ENCODE measurements at places on chromosomes 3 and 15. TPM values are rescaled to one million over a fixed set of nuclear protein-coding genes. Genes with fewer than 3 reads are reported as not detected.

Gene CD276
- total RNA-seq = not detected

Gene RAB5A
- 39.2 TPM for total RNA-seq

Gene CERS3
- total RNA-seq = not detected

DNA sequence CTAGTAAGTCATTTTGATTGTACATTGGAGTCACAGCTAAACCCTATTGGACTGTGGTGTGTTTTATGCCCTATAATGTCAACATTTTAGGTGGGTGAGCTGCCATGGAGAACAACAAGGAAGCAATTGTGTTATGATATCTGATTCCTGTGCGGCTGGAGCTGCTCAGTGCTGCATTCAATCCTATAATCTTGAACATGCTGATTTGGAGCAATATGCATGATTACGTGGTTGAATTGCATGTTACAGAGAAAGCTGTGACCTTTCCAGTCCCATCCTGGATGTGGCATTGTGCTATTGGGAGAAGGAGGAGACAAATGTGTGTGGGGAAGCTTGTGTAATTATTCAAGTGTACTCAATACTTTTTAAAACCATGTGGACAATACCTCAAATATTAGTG, 20.1 kb upstream of the C3orf49 start:
- DNase-seq = no peak

GRCh38 chr3:168053115-168053514, 42.6 kb downstream of the GOLIM4 start:
- peak; percentile 10 for DNase-seq

- DNase-seq = no peak
These were observed 85.6 kb downstream of the TJP1 start for GRCh38 chr15:29736744-29737020.

DNA sequence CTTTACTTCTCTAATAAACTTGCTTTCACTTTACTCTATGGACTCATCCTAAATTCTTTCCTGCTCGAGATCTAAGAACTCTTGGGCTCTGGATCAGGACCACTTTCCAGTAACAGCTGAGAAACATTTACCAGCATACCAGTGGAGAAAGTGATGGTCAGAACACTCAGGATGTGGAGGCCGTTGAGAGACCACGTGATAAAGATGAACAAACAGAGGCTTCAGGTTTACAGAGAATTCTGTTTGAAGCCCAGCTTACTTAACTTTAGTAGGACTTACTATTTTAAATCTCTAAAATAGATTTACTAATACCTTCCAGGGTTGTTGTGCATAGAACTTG, 57.0 kb downstream of the FRMD4B start:
- DNase-seq = no peak

- no peak for DNase-seq
These were observed 63.9 kb downstream of the ETV5 start for GRCh38 chr3:186044968-186045367.

DNA sequence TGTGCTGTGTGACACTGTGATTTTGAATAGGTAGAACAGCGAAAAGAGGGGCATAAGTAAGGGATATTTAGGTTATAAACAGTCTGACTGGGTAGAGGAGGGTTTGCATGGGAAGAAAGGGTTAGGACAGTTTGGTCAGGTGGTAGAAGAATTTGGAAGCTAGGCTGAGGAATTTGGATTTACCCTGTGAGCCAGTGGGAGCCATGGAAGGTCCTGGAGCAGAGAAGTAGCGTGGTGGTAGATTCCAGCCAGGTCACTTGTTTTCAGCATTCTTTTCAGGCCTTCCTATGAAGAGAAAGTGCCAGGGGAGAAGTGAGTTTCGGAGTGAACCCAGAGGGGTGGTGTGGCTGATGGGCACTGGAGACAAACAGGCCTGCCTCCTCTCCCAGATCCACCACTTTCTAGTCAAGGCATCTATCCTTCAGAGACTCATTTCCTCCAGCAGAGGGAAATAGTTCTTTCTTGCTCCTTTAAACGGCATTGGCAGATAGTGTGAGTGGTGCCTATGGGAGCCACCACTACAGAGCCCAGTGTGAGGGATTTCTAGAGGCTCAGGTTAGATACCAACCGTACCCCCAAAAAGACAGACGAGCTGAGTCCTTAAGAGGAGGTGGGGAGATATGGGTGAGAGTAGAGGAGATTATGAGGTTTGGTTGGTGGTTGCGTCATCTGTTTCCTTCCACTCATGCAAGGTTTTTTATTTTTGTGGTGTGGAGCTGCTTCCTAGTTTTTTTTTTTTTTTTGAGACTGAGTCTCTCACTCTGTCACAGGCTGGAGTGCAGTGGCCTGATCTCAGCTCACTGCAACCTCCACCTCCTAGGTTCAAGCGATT, 21.2 kb downstream of the PXK start:
- peak; percentile 79 for DNase-seq

DNA sequence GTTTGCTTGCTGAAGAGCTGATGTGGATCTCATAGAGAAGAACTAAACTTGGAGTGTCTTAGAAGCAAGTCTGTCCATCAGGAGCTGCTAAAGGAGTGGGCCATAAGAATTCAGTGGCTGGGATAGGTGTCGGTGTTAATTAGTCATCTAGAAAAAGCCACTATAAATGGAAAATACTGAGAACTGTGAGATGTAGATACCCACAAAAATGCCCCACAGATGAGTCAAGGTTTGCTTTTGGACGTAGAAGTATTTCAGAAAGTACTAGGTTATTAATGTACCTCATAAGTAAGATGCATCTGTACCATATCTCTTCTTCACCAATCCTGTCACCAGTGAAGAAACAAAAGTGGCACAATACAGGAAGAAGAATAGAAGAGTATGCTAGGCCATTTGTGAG, 530.9 kb upstream of the TGFBR2 start:
- no peak for DNase-seq

GRCh38 chr3:163587342-163587741, 1491.0 kb downstream of the SI start:
- DNase-seq = no peak

- DNase-seq = no peak
These were observed 81.5 kb downstream of the DIPK2A start for GRCh38 chr3:144053121-144053520.

- peak; percentile 31 for DNase-seq
These were observed 54.2 kb upstream of the TMCO5A start for GRCh38 chr15:37880009-37880834.

DNA sequence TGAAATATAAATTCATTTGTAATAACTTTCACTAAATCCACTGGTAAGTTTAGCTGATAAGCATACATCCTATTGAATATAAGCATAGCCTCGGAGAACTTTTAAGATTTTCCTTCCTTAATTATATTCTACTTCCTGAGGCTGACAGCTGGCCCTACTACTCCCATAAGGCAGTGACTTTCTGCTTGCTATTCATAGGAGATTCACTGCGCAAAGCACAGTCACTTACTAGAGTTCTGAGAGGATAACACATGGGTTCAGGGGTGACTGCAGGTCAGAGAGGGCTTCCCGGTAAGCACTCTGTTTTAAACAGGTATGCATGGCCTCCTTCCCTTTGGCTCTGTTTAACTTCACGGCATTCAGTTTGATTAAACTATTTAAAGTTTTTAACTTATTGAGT, 75.8 kb downstream of the FAIM start:
- no peak for DNase-seq

DNA sequence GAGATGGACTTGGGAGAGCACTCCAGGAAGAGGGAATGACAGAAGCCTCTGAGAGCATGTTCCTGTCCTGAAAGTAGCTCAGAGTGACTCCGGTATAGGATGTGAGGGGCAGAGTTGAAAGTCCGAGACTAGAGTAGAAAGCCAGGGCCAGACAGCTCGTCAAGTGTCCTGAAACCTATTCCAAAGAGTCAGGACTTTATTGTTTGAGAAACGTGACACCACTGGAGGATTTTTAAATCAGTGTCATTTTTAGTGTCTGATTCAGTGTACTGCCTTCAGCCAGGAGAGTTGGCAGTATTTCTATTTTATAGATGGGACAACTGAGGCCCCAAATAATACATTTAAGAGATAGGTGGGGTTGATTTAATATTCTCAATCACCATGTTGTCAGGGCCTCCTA, 1.6 kb upstream of the RBMS3 start:
- DNase-seq = no peak

DNA sequence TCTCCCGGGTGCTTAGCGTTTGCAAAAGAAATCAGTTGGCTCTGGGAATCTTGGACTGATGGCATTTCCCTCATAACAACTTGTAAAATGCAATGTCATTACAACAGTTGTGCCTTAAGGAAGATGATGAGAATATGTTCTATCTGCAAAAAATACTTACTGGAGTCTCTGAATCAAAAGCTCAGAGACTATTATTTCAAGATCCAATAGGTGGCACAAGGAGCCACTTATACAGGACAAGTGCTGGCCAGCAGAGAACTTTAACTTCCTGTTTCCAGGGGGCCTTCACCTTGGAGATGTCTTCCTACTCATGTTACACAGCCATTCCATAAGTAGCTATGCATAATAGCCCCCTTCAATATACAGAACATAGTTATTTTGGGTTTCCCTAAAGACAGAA, 8.9 kb upstream of the RPS27L start:
- peak; percentile 45 for DNase-seq

- no peak for DNase-seq
These were observed 241.1 kb downstream of the ZNF621 start for GRCh38 chr3:40765884-40766283.

GRCh38 chr15:58597943-58598828, 151.3 kb downstream of the ADAM10 start:
- DNase-seq = no peak

DNA sequence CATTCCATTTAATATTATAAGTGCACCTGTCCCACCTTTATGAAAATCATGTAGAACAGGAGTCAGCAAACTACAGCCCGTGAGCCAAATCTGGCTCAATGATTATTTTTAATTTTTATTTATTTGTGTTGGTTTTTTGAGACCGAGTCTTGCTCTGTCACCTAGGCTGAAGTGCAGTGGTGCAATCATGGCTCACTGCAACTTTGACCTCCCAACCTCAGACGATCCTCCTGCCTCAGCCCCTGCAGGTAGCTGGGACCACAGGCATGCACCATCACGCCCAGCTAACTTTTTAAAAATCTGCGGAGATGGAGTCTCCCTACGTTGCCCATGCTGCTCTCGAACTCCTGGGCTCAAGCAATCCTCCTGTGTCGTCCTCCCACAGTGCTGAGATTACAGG, 42.0 kb downstream of the MYO1E start:
- DNase-seq = no peak

- DNase-seq = no peak
These were observed 4.0 kb upstream of the MGA start for GRCh38 chr15:41656188-41656587.

- DNase-seq = no peak
These were observed 93.2 kb downstream of the ZNF280D start for GRCh38 chr15:56640127-56640526.

DNA sequence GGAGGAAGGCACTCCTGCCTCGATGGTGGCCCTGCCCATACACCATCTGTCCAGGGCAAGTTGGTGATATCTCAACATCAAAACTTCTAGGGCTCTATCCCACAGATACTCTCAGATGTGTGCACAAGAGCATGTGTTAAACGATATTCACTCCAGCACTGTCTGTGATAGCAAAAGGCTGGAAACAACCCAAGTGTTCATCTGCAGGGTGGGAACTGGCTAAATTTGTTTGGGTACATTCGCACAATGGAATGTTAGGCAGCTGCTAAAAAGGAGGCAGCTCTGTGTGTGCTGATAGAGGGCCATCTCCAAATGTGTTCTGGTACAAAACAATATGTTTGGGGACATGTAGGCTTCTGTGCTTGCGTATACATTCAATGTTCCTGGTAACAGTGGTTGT, 19.8 kb downstream of the IGDCC4 start:
- no peak for DNase-seq

- DNase-seq = no peak
These were observed 423.4 kb downstream of the MAGI1 start for GRCh38 chr3:65615329-65615728.

DNA sequence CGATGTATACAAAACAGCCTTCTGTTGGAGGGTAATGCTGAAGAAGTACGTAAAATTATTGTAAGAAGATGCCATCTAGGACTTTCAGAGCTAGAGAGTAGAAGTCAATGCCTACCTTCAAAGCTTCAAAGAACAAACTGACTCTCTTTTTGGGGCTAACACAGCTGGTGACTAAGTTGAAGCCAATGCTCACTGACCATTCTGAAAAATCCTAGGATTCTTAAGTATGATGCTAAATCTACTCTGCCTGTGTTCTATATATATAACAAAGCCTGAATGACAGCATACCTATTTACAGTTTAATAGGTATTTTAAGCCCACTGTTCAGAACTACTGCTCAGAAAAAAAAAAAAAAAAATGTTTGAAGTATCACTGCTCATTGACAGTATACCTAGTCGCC, 18.9 kb downstream of the ADPGK start:
- no peak for DNase-seq

DNA sequence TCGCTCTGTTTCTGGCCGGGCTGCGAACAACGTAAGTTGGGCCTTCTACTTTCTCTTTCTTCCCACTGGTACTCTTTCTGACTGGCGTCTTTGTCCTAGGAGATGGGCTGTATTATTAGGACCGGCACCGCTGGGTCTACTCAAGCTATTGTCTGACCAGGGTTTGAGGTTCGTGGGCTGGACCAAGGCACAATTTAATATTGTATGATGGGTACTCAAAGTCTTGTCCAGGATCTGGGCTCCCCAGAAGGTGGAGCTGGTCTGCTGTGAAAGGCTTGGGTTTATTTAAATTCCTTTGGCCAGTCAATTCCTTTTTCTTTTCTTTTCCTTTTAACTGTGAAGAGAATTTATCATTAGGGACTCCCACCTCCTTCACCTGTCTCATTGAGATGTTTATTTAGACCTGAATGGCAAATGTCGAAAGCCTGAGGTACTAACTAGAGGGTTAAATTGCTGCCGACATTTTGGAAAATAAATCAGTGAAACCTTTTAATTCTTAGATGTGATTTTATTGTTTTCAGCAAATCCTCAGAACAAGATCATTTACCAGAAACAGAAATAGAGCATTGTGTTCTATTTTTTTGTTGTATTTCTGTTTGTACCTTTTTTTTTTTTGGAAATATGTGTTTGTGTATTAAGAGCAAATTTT, 410 bp downstream of the LRRC49 start:
- DNase-seq = no peak

Measured in OCI-LY7 (cell line).